ENCODE measurements at places on chromosomes 11 and 22. TPM values are rescaled to one million over a fixed set of nuclear protein-coding genes. Genes with fewer than 3 reads are reported as not detected.

DNA sequence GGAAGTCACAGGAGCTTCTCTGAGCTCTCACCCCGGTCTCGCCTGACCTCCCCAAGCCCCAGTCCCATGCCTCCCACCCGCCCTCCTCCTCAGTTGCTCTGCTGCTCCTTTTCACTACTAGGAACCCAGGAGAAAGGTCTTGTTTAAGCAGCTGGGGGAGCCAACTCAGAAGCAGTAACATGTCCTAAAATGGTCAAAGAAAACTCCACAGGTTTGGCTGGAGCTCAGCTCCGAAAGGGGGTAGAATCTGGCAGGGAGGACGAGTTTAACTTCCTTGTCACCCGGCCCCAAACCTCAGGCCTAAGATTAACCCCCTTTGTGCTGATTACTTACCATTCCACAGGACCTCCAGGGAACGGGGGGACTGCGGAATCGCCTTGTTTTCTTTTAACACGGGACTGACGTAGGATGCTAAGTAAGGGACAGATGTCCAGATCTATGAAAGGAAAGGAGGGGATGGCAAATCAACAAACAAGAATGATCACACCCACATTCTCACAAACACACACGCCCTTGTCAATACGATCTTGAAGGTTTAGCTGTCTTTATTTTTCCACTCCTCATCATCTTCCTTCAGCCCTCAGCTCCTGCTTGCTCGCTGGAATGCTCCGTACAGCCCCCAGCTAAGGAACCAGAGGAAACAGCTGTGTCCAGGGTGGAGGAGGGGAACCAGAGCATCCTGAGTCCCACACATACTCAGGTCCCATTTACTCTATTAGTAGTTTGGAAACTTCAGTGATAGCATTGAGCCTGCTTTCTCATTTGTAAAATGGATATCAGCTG, 13.5 kb downstream of the PCSK7 start:
- peak; percentile 7 for DNase-seq
- H3K4me3 ChIP-seq: no peak overlapping the region
- H3K27ac ChIP-seq: peak overlapping the region; percentile 91
- no peaks in the 10 kb centered on the region for H3K27me3 ChIP-seq
- H3K36me3 ChIP-seq: peaks cover 63% of the 10 kb centered on the region

DNA sequence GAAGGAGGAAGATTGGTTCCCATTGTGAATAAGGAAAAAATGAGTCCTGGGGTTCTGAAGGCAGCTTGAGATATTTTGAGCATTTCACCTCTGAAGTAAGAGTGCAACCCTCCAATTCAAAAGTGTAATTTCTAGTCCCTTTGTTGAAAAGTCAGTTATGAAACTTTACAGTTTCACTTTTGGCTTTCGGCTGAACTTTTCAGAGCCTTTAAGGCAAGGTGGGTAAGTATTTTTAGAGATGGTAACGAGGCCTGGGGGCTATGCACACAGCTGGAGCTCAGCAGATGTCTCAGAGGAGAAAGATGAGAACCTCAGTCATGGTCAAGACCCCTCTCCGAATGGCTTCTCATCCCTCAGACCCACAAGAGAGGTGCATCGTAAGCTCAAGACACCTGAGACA, 267.6 kb downstream of the KIRREL3 start:
- no peak overlapping the region for H3K4me3 ChIP-seq
- H3K27me3 ChIP-seq: peaks cover 3% of the 10 kb centered on the region
- H3K36me3 ChIP-seq: no peaks in the 10 kb centered on the region
- H3K4me1 ChIP-seq: no peaks in the 10 kb centered on the region
- no peak overlapping the region for H3K27ac ChIP-seq

GRCh38 chr11:61693922-61694601, 13.9 kb downstream of the DAGLA start:
- peak overlapping the region; percentile 97 for H3K27ac ChIP-seq
- peak; percentile 57 for DNase-seq
- H3K36me3 ChIP-seq: no peaks in the 10 kb centered on the region
- peaks cover 82% of the 10 kb centered on the region for H3K4me1 ChIP-seq
- no peaks in the 10 kb centered on the region for H3K27me3 ChIP-seq

Gene FAM180B
- total RNA-seq: not detected

- peak overlapping the region; percentile 56 for H3K27ac ChIP-seq
- H3K4me3 ChIP-seq: no peak overlapping the region
- peaks cover 6% of the 10 kb centered on the region for H3K4me1 ChIP-seq
- H3K27me3 ChIP-seq: no peaks in the 10 kb centered on the region
- peaks cover 43% of the 10 kb centered on the region for H3K36me3 ChIP-seq
- no peak for DNase-seq
Measured at GRCh38 chr22:36280379-36280778, 27.4 kb downstream of the APOL1 start.

Data from transverse colon (tissue), 4 donors.